ENCODE measurements at places on chromosomes 2 and 18.
A peak's percentile ranks its signal among the peaks of the same experiment; 100 is the strongest.

DNA sequence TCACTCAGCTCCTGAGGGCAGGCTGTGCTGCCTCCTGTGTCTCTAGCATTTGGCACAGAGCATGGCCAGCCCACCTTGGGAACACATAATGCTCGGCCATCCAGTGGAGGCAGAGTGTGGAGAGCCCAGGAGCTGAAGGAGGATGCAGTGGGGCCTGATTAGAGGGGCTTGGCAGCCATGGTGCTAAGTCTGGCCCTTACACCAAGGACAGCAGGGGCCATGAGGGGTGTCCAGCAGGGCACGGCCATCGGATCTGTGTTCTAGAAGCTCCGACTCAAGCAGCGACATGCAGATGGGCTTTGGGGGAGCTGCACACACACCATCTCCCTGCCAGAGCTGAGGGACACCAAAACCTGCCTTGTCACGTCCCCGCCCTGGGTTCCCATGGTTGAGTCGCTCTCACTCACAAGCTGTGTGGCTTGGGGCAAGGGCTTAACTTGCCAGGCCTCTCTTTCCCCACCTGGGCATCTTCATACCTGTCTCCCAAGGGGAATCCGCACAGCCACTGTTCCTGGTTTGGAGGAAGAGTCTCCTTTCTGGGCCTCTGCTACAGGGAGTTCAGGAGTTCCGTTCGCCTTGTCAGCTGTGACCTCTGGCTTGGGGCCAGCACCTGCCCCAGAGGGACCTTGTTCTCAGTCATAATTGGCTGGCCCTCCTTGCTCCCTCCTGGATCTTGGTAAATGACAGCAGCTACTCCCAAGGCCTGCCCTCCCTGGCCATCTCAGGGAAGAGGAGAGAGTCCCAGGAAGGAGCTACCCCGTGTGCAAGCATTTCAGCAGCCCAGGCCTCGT, 1.3 kb upstream of the TOGARAM2 start:
- no peak for DNase-seq

- DNase-seq: no peak
These were observed 112.2 kb upstream of the ANKRD30BL start for GRCh38 chr2:132274000-132274399.

DNA sequence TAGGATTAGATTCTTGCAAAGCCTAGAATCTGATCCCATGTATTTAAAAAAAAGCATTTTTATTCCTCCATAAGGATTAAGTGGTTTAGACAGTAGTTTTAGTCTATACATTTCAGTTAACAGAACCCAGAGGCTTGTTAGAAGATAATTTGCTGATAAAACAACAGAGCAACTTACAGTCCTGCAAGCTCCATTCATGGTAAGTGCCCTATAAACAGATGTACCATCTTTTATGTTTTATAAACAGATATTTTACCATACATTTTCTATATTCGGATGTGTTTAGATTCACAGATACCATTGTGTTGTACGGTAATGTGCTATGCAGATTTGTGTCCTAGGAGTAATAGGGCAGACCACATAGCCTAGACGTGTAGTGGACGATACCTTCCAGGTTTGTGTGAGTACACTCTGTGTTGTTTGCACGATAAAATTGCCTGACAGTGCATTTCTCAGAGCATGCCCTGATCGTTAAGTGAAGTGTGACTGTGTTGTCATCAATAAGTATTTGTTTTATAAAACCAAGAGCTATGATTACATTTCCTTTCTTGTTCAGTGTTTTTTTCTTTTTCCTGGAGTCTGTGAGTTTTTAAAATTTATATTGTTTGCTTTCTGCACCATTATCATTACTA, 54.2 kb downstream of the CERS6 start:
- no peak for DNase-seq

DNA sequence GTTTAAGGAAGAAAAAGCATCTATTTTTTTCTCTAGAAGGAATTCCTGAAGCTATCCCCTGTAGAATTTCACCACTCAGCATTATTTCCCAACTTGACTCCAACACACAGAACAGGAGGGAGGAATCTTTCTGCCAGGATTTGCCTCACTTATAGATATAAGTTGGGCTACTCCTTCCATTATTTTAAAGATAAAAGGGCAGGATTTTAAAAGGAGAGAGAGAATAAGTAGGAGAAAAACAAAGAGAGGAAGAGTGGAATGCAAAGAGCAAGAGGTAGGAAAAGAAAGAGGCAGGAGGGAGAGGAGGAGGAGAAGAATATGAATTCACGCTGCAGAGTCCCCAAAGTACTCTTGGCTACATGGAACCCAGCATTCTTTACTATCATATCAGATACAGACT, 182.5 kb downstream of the TCF4 start:
- DNase-seq: no peak

DNA sequence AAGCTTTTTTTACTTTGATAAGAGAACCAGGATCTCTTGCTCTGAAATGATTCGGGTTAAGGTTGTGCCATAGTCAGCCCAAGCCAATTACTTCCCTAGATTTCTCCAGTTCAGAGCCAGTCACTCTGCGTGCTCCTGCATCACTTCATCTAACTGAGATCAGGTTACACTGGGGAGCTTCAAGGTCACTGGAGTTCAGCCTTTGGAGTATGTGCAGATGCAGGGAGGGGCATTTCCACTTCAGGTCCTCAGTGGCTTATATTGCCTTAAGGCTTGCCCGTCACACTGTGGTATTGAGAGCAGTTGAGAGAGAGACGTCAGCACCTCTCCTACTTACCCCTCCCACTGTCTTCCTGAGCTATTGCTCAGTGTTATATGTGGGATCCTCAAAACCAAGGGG, 317.8 kb downstream of the EPHA4 start:
- DNase-seq: no peak

- DNase-seq: no peak
These were observed 126.0 kb downstream of the SP100 start for GRCh38 chr2:230541934-230542380.

- DNase-seq: no peak
These were observed 3.8 kb downstream of the EVX2 start for GRCh38 chr2:176079831-176080539.

DNA sequence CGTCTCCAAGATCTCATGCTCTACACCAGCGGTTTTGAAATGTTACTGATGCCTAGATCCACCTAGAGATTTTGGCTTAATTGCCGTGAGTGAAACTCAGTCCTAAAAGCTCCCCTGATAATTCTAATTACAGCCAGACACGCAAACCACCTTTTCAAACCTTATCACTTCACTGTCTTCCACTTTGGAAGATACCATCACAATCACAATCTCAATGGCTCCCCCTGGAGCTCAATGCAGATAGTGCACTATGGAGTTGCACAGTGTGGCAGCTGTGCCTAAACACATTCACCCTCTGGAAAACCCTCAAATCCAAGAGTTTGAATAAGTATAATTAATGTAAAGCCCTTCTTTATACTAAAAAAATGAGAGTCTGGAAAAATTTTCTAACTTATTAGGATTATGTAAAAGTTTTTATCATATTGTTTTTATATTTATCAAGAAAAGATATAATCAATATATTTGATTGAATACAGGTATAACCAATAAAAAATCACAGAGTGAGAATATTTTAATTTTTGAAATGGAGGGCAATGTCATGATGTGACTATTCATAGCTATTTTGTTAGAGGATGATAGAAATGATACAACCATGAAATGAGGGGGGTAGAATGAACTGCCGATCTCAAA, 102.9 kb upstream of the SLC8A1 start:
- DNase-seq: no peak

DNA sequence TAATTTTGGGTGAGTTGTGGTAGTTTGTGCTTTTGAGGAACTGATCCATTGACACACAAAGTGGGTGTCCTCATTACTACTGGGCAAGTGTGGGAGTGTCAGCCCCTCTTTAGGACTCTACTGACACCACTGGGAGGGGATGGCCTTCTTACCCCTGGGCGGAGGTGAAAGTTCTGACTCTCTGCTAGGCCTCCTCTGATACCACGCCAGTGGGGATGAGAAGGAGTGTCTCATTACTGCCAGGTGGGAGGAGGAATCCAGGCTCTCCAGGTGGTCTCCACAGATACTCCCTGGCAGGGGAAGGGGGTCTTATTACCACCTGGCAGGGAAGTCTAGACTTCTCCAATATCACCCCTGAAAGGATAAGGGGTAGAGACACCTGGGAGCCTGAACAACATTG, 9.1 kb downstream of the LCLAT1 start:
- DNase-seq: no peak

DNA sequence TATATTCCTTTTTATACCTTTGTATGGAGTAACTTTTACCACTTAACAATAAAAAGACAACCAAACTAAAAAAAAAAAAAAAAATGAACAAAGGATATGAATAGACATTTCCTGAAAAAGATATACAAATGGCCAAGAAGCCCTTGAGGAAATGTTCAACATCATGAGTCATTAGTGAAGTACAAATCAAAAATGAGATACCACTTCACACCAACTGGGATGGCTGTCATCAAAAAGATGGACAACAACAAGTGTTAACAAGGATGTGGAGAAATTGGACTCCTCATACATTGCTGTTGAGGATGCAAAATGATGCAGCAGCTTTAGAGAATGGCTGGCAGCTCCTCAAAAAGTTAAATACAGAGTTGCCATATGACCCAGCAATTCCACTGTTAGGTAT, 22.6 kb upstream of the SCYGR2 start:
- DNase-seq: no peak

DNA sequence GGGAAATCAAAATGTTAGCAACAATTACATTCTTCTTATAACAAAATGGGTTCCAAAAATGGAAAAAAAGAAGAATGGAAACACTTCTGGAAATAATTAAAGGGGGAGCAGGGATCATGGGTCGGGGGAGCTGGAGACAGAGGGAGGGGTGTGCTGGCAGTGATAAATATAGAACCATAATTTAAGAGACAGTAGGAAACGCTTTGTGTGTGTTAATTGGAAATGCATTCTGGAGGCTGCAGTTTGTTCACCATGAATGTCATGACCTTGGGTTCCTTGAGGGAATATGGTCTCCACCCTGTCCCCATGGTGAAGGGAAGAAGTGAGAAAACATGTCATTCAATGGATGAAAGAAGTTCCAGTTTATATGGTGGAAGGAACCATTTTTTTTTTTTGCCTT, 540.7 kb downstream of the TNS1 start:
- no peak for DNase-seq

DNA sequence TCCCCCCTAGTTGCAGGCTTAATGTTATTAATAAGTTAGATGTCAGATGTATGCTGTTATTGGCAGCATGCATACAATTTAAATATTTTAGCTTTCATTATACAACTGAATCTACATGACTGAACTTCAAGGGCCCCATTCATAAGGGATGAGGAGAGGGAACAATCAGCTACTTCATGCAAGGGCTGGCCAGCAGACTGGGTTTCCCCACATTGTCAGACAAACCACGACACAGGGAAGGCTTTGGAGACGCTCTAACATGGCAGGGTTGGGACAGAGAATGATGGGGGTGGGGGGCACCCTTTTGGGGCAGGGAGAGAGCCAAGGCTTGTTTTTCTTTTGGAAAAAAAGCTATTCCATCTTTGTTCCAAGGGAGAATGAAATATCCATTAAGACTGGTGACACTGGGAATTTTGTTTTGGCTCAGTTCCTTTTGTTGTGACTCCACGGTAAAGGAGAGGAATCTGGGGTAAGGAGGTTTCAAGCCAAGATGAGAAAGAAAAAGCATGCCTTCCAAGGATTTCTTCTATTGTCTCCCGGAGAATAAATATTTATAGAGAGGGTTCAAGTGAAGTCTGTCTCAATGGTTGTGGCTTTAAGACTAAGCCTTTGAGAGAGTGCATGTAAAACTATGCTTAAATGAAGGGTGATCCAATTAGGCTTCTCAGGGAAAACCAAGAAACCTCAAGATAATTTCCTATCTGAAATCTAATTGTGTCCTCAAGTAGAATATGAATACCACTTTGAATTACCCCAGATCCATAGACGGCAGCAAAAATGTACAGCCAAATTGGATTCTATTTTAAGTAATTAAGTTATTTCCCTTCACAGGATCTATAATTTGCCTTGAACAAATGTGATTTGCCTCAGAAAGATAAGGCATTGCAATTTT, 5.4 kb downstream of the CXCR4 start:
- no peak for DNase-seq

DNA sequence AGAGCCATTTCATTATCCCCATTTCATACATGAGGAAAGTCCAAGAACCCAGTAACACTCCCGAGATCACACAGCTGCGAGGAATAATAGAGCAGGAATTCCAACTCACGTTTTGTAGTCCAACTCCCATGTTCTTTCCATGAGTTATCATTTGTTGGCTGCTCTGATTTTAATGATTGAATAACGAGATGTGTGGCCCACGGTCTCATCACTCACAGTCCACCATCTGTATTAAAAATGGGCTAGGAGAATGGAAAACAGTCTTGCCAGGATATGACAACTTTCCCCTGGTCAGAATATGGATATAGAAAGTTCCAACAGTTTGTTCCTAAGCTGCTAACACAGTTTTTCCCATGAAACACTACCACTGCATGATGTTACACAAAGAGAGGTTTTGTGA, 147.5 kb downstream of the METTL4 start:
- no peak for DNase-seq

- no peak for DNase-seq
These were observed 52.1 kb downstream of the PSTPIP2 start for GRCh38 chr18:46019936-46020335.

- DNase-seq: peak; percentile 20
These were observed 146.7 kb downstream of the PDE1A start for GRCh38 chr2:182280118-182280517.

- DNase-seq: no peak
These were observed 31.1 kb downstream of the TACR1 start for GRCh38 chr2:75168186-75168585.

DNA sequence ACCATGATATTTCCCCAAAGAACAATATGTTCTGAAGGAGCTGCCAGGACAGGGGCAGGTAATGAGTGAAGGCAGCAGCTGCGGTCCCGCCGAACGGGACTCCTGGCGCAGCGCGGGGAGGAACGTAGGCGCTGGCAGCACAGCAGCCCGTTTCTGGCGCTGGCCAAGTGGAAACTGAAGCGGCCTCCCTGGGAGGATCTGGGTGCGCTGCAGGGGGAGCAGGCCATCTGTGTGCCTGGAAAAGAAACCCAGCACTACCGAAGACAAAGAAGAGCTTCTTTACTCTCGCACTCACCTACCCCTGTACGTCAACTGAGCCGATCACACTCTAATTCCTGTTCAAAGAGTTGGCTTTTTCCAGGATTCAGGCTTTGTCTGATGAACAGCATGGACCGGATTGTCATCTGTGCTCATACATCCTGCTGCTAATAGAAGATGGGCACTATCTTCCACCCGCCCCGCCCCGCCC, 11.8 kb downstream of the G6PC2 start:
- DNase-seq: no peak

- DNase-seq: no peak
These were observed 36.0 kb upstream of the DARS1 start for GRCh38 chr2:136021406-136021805.
